ENCODE measurements at places on chromosomes 16 and 17. TPM values are rescaled to one million over a fixed set of nuclear protein-coding genes. Genes with fewer than 3 reads are reported as not detected.

The ABCC11 gene
- not detected for total RNA-seq

The HS3ST3A1 gene
- 17.6 TPM for total RNA-seq

The CHST5 gene
- not detected for total RNA-seq

The CFAP97D1 gene
- 0.12 TPM for total RNA-seq

The PRSS33 gene
- 1.4 TPM for total RNA-seq

The PABPN1L gene
- total RNA-seq, result not detected

The TEKT5 gene
- total RNA-seq, result 0.52 TPM

The SLC5A10 gene
- total RNA-seq, result not detected

The SLC12A3 gene
- total RNA-seq, result not detected

The TMC7 gene
- 2.4 TPM for total RNA-seq

The TMC8 gene
- total RNA-seq, result 2.2 TPM

The ABCC6 gene
- 0.73 TPM for total RNA-seq

The MMD gene
- total RNA-seq, result 47.0 TPM

The GRB2 gene
- 121 TPM for total RNA-seq

The SLC5A11 gene
- 0.07 TPM for total RNA-seq

The GEMIN4 gene
- total RNA-seq, result 42.4 TPM

The EVI2A gene
- not detected for total RNA-seq

The MFAP4 gene
- 7.7 TPM for total RNA-seq

The USP6 gene
- total RNA-seq, result 0.94 TPM

The MYL11 gene
- not detected for total RNA-seq

The SLC5A2 gene
- 0.66 TPM for total RNA-seq

Measured in GM23338 (cell line).